ENCODE measurements at places on chromosomes 2 and 18.

- no peak for DNase-seq
These were observed 43.2 kb downstream of the CCDC138 start for GRCh38 chr2:108829578-108830310.

DNA sequence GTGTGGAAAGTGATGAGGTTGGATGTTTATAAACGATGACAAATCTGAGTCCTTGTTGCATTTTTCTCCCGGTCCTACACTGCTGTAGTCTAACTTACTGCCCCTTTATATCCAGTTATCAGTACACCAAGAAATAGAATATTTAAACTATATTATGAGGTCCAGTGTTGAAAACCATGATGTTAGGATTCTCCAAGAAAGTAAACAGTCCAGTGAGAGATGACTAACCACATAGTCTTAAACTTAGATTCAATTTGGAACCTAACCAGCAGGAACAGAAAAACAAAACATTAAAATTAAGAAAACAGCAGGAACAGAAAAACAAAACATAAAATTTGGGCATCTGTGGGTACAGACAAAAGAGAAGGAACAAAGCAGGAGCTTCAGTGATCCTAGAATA lies 143.2 kb downstream of the TPGS2 start:
- no peak for DNase-seq

DNA sequence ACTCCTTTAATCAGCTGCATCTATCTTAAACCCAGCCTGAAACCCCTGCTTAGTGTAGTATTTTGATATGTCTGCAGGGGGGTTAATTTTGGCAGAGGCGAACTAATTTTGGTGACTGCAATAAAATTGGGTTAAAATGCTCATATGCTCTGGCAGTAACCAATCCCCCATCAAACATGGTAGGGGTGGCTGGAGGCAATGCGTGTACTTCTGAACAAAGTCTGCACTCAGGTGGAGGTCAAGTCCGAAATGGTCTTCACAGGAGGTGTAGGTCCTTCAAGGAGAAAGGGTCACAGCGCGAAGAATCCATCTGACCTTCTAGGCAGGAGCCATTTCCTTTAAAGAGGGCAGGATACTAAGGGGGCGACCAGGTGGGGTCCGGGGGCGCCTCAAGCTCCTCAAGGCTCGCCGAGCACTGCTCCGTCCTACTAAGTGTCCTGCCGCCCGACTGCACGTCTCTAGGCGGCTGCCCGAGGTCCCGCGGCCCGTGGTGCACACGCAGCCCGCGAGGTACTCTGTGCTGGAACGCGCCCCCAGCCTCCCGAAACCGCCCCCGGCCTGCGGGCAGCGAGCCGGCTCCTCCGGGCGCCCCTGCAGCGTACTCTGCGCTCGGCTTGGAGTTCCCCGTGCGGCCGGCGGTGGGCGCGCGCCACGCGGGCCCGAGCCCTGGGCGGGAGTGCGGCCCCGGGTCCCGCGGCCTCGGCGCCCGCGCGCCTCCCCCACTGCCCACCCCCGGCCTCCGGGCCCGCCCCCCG lies 1.7 kb upstream of the LDLRAD4 start:
- DNase-seq: no peak

- DNase-seq: no peak
These were observed 3.5 kb downstream of the PRKD3 start for GRCh38 chr2:37321029-37321682.

DNA sequence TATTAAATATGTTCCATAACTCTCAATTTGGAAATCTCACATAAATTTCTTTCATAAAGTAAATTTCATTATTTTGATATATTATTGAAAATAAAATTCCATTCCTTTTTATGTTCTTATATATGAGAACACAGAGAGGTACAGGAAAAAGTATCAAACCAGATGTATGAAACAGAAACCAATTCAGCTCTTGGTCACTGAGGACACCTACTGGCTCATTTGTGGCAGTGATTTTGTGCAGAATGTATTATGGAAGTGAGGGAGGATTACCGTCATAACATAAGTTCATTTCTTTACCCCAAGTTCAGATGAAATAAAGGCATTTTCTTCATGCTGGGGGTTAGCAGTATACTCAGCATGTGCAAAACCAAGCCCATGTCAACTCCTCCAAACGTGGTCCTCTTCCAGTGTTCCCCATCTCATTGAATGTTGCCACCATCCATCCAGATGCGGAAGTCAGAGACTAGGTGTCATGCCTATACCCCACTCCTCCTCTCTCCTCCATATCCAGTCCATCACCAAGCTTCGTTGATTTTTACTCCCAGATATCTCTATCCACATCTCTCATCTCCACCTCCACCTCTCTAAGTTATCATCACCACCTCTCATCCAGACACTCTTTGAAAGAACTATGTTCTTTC lies 41.7 kb upstream of the MALL start:
- DNase-seq: peak; percentile 73

DNA sequence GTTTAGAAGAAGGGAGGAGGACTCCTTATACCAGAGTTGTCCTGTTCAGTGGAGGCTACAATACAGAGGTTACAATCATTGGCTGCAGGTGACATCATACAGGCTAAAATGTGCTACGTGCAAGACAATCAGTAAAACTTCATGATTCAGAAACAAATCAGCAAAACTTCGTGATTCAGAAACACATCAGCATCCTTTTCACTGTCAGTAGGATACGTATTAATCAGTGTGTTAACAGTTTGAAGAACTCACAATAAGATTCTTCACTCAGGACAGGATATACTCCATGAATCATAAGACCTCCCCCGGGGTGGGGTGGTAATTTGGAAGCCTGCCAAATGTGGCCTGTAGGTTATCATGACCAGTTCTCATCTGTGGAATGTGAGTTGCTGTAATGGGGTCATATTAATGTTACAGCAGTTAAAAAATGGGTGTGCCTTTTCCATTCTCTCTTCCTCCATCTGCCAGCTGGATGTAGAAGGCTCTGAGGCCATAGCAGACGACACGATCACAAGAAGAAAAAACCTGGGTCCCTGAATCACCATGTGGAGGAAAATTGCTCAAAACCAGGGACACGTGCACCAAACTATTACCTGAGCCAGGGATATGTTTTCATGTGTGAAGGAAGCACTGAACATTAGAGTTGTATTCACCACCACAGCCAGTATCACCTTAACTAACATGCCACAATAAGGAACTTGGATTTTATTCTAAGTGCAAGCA lies 134.8 kb upstream of the CREB1 start:
- peak; percentile 99 for DNase-seq

All from iris pigment epithelial cell (primary cell).